ENCODE measurements at places on chromosomes 12 and 14. TPM values are rescaled to one million over a fixed set of nuclear protein-coding genes. Genes with fewer than 3 reads are reported as not detected.

The RHOF gene
- total RNA-seq, result 48.3 TPM

The VAMP1 gene
- total RNA-seq, result 3.6 TPM

The CPNE6 gene
- total RNA-seq, result not detected

The TDG gene
- total RNA-seq, result 11.2 TPM

The GALNT8 gene
- 1.7 TPM for total RNA-seq

The NFATC4 gene
- total RNA-seq, result 21.7 TPM

The RNF212B gene
- total RNA-seq, result not detected

The CHST11 gene
- 3.4 TPM for total RNA-seq

The ITGB7 gene
- total RNA-seq, result 1.3 TPM
